ENCODE measurements at places on chromosomes 7 and 10.

GRCh38 chr10:20887706-20888555 is 9.2 kb downstream of the NEBL start:
- DNase-seq, result no peak

- DNase-seq, result no peak
These were observed 7.9 kb downstream of the NUB1 start for GRCh38 chr7:151349507-151349853.

GRCh38 chr7:116679500-116679899 is 7.5 kb downstream of the MET start:
- no peak for DNase-seq

GRCh38 chr7:102085218-102085772 is 201.4 kb upstream of the SH2B2 start:
- DNase-seq, result no peak

GRCh38 chr10:92102601-92103213 is 179.1 kb downstream of the BTAF1 start:
- no peak for DNase-seq

- no peak for DNase-seq
These were observed 30.5 kb upstream of the DDX50 start for GRCh38 chr10:68870545-68871104.

- DNase-seq, result no peak
These were observed 120.9 kb downstream of the GRK5 start for GRCh38 chr10:119328223-119328622.

DNA sequence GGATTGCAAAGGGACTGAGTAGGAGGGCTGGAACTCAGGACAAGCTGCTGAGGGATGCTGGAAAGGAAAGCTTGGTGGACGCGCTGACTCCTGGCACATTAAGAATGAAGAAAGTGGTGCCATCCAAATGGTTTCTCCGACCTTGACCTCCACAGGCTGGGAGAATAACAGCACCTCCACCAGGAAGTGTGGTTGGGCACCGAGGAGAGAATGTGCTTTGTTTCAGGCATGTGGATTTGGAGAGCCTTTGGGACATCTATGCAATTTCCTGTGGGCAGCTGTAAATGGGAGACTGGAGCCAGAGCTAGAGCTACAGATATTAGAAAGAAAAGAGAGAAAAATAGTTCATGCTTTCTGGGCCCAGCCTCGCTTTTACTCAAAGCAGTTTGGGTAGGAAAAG is 29.8 kb upstream of the HABP2 start:
- DNase-seq, result no peak

GRCh38 chr7:106887421-106887820 is 22.3 kb downstream of the PIK3CG start:
- no peak for DNase-seq
